Activated CD8-positive, alpha-beta memory T cell treated with anti-CD3 and anti-CD28 coated beads, Interleukin-2, amount 50 U/mL, for 48 hours (primary cell): ENCODE measurements at places on chromosomes 3 and 15.

DNA sequence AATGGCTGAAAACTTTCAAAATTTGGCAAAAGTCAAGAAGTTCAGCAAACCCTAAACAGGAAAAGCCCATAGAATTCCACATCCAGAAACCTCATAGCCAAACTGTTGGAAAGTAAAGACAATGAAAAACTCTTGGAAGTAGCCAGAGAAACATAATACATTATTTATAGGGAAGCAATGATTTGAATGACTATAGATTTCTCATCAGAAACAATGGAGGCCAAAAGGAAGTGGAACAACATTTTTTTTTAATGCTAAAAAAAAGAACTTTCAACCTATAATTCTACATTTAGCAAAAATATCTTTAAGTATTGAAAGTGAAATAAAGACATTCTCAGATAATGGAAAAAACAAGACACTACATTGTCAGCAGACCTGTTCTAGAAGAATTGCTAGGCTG is 30.2 kb downstream of the ALPK3 start:
- DNase-seq = no peak

DNA sequence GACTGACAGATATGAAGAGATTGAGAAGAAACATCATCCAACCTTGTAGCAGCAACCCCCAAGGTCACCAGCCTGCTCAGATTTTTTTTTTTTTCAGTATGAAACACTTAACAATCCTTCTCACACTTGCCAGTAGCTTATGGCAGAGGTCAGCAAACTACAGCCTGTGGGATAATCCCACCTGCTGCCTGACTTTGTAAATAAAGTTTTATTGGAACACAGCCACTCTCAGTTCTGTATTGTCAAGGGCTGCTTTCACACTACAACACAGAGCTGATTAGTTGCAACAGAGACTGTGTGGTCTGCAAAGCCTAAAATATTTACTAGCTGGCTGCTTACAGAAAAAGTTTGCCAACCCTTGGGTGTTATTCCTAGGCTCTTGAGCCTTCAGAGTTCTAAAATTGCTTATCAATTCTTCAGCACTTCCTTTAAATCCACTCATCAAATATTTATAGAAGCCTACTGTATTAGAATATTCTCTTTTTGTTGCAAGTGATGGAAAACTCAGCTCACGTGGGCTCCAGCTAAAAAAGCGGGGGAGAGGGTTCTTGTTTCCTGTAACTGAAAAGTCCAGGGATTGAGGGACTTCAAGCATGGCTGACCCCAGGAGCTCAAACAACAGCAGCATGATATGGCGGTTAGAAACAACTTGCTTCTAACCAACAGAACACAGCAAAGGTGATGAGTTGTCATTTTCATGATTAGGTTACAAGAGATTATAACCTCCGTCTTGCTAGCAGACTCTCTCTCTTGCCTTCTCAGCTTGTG is 246.1 kb downstream of the SHQ1 start:
- no peak for DNase-seq

DNA sequence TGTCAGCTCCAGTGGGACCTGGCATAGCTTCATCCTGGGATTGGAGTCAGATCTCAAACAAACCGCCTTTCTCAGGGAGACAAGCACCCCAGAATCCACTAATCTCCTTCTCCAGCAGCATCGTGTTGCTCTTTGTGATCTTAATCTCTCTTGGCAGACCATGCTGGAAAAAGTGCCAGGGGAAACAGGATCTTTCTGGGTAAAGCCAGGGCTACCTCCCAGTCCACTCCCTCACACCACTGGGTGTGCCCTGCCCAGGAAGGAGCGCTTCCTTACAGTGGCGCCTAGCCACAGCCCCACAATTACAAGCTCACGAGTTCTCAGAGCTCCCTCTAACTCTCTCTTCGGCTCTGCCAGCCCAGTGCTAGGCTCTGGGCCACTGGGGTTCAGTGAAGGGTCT is 32.2 kb downstream of the RPLP1 start:
- peak; percentile 37 for DNase-seq

DNA sequence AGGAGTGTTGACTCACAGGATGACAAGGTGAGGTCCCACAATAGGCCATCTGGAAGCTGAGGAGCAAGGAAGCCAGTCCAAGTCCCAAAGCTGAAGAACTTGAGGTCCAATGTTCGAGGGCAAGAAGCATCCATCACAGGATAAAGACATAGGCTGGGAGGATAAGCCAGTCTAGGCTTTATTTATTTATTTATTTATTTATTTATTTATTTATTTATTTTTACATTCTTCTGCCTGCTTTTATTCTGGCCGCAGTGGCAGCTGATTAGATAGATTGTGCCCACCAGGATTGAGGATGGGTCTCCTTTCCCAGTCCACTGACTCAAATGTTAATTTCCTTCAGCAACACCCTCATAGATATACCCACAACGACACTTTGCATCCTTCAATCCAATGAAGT is 472.2 kb upstream of the DPPA4 start:
- no peak for DNase-seq

GRCh38 chr3:186354100-186354499 is 7.9 kb downstream of the DGKG start:
- no peak for DNase-seq

DNA sequence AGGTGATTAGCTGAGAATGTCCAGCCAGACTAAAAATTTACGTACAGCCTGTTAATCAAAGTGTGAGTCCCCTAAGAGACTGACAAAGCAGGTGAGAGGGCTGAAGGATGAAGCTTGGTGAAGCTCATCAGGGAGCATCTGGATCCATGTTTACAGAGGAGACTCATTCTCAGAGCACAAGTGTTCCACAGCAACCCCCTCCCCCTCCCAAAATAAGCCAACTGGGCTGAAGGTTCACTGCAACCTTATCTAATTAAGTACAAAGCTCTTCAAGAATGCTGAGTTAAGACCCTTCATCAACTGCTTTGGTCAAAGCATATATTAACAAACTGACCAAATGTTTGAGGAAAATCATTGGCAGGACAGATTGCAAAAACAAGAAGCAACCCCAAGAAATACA is 262.6 kb upstream of the ZNF385D start:
- no peak for DNase-seq

GRCh38 chr3:46576-46975 is 150.0 kb upstream of the CHL1 start:
- no peak for DNase-seq

- no peak for DNase-seq
These were observed 119.3 kb upstream of the CCNL1 start for GRCh38 chr3:157279237-157279636.

- no peak for DNase-seq
These were observed 161.0 kb upstream of the HES1 start for GRCh38 chr3:193974671-193975535.
